ENCODE measurements at places on chromosomes 2 and 18. TPM values are rescaled to one million over a fixed set of nuclear protein-coding genes. Genes with fewer than 3 reads are reported as not detected.

Gene SERPINB11
- total RNA-seq, result not detected

Gene SP140
- 1.1 TPM for total RNA-seq

Gene KIAA1328
- total RNA-seq, result 4.9 TPM

Gene SPATA3
- total RNA-seq, result not detected

Gene CPSF3
- 59.3 TPM for total RNA-seq

Gene TDRD15
- not detected for total RNA-seq

Gene CYP20A1
- 12.6 TPM for total RNA-seq

Gene ZBTB7C
- under 0.01 TPM for total RNA-seq

DNA sequence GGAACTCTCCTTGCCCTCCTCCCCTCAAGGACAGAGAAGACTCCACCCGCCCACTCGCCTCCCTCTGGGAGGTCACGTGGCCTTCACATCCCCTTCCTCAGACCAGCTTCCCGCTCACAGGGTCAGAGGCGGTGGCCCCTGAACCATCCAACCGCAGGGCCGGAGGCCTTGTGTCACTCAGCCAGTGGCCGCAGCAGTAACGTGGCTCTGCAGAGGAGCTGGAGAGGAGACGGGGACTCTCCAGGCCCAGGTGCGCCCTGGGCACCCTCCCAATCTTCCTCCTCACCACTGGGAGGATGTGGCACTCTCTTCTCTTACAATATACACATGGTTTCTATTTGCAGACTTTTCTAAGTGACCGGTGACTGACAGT is 161.7 kb downstream of the TWIST2 start:
- no peak for DNase-seq

DNA sequence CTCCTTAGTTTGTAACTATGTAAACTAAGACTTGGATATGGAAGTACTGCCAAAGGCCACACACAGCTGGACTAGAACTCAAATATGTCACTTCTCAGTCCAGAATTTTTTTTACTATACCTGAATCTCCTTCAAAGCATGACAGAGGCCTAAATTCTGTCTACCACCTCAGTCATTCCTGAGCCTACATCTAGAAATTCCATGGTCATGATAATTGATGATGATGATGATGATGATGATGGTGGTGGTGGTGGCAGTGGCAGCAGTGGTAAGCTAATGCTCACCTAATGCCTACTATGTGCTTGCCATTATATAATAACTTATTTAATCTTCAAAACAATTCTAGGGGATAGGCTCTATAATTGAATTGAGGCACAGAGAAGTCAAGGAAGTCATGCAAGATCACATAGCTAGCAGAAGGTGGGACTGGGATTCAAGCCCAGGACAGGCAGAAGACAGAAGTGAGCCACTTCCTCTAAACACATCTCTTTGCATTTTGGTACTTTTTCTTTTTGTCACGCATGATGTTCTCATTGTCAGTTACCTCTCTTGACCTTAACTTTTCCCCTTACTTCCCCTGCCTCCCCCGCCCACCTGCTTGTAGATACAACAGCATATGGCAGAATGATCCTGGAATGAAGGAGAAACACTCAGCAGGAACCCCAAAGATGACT is 539.3 kb downstream of the TNS1 start:
- no peak for DNase-seq

DNA sequence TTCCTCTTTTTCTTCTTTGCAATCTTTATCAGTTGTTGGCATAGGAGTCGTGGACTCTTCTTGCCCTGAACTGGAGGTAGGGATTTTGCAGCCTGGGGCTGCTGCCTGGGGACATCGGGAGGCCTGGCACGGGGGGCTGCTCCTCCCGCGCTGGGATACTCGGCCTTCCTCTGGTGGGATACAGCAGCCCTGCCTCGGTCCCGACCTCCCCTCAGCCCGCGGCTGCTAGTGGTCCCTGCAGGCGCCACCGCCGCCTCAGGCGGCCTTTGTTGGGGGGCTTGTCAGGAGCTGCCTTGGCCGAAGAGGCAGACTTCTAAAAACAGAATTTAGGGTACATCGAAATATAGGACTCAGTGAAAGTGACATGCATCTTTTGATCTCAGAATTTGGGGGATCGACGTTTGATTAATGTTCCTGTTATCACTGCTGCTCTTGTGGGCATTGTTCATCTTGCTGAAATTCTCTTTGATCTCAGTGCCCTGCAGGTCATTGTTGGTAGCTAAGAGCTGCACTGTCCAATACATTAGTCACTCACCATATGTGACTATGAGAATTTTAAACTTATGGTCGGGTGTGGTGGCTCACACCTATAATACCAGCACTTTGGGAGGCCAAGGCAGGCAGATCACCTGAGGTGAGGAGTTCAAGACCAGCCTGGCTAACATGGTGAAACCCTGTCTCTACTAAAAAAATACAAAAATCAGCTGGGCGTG is 16.3 kb downstream of the POLR2D start:
- DNase-seq, result no peak

DNA sequence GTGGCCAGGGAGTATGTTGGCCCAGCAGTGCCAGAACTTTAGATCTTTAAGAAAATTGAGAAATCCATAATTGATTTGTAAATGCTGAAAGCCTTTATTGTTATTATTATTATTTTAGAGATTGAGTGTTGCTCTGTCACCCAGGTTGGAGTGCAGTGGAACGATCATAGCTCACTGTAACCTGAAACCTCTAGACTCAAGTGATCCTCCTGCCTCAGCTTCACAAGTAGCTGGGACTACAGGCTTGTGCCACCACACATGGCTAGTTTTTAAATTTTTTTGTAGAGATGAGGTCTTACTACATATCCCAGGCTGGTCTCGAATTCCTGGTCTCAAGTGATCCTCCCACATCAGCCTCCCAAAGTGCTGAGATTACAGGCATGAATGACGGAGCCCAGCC is 143.2 kb upstream of the CCDC68 start:
- DNase-seq, result no peak

DNA sequence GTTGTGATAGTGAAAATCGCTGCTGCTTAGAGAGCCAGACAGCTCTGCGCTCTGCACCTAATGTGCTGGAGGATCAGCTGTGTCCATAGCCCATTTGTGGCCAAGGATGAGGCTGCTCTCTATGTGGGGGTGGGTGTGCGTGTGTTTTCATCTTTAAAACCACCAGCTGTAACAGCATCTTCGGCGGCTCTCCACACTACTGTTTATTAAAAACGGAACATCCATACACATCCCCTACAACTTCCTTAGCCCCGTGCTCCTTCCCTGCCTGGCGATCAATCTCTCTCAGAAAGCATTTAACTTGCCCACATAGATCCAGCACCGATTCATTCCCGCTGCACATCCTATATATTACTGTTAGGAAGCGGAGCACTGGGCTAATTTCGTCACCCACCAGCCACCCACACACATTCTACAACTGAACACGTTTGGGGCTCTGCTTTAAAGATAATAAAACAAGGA is 1.6 kb downstream of the CELF4 start:
- DNase-seq, result no peak

- DNase-seq, result no peak
Measured at GRCh38 chr2:21860907-21861306, 737.1 kb downstream of the TDRD15 start.

DNA sequence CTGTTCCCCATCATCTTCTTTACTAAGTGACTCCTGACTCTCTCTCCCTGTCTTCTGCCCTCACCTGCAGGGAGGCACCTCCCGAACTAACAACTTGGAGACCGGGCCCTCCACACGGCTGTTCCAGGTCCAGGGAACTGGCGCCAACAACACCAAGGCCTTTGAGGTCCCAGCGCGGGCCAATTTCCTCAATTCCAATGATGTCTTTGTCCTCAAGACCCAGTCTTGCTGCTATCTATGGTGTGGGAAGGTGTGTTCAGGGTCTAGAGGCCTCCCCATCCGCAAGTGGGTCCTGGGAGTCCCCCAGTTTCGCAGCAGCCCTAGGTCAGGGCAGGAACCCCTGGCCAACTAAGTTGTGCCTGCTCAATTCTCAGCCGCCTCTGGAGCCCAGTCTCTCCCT is 15.5 kb downstream of the VIL1 start:
- DNase-seq, result no peak

DNA sequence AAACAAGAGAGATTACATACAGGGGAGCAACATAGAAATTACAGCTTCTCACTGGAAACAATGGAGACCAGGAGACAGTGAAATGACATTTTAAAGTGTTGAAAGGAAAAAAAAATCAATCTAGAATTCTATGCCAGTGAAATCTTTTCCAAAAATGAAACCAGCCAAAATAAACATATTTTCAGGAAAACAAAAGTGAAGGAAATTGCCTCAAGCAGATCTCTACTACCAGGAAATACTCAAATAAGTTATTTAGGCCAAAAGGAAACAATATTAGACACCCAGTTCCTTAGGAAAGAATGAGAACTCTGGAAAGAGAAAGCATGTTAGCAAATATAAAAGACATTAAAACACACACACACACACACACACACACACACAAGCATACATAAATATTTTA is 339.9 kb upstream of the NCKAP5 start:
- DNase-seq, result no peak

DNA sequence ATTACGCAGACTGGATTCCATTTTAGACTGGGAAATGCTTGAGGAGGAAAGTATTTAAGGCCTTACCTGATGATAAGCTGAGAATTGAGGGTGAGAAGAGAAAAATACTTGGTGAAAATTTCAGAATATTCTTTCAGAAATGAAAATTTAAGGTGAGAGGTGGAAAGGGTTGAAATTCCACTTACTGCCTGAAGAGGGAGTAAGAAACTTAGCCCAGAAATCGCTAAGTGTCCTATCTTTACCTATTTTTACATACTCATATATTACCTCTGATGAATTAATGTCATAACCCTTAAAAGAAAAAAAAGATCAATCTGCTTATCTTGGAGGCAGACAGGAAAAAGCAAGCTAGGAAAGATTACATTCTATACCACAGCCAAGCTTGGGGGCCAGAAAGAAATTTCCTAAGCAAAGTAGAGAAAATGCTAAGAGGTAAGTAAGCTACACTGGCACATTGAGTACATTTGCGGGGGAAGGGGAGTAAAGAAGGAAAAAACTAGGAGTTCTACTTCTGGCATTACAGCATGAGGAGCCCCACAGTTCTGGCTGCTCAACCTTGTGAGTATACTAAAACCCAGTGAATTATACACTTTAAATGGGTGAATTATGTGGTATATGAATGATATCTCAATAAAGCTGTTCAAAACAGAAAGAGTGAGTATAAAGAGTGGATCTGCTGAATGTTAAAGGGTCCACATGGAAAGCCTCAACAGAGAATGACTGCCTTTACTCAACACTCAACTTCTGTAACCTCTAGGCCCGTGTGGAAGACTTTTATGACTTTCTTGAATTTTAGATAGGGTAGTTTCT is 33.8 kb downstream of the SMC6 start:
- no peak for DNase-seq

DNA sequence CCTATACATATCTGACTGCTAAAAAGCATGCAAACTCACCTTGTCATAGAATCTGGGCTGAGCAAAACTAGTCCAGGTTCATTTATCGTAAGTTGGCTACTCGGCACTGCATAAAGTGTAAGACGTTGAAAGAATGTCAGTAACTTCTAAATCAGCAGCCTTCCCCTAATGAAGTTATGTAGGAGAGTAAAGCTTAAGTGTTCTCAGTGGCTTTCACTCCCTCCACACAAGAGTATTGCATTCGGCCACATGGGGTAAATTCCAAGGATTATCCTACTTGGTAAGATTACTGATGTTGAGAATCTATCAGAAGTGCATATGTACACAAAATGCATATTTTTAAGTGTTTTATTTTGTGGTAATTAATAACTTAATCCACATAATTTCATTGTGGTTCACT is 130.1 kb downstream of the LCLAT1 start:
- no peak for DNase-seq

- DNase-seq, result no peak
Measured at GRCh38 chr2:196742685-196743084, 56.8 kb downstream of the GTF3C3 start.

DNA sequence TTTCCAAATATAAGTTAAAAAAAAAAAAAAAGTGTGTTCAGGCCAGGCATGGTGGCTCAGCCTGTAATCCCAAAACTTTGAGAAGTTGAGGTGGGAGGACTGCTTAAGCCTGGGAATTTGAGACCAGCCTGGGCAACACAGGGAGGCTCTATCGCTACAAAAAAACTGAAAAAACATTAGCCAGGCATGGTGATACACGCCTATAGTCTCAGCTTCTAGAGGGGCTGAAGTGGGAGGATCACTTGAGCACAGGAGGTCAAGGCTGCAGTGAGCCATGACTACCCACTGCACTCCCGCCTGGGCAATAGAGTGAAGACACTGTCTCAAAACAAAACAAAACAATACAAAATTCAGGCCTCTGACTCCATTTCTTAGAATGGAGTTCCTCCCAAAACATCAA is 9.2 kb downstream of the USP37 start:
- DNase-seq, result no peak

- DNase-seq, result no peak
Measured at GRCh38 chr2:9739531-9739964, 103.7 kb upstream of the TAF1B start.

GRCh38 chr2:106106622-106107508 is 87.2 kb downstream of the UXS1 start:
- no peak for DNase-seq

- no peak for DNase-seq
Measured at GRCh38 chr2:9210030-9210429, 3.4 kb downstream of the ASAP2 start.

DNA sequence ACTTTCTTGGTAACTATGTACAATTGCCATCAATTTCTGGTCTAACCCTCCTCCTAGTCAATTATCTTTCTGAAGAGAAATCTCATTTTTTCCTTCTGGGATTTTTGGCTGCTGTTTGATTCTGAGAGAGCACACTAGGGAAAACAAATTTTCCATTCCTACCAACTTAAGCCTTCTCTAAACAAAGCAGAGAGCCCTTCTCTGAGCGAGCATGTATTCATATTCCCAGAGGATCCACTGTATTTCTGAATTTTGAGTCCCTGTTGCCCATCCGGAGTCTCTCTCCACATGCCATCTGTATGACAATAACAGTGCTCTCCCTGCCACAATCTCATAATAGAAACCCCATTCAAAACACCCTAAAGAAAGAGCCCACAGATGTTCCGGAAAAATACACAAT is 78.5 kb downstream of the MAIP1 start:
- DNase-seq, result no peak

DNA sequence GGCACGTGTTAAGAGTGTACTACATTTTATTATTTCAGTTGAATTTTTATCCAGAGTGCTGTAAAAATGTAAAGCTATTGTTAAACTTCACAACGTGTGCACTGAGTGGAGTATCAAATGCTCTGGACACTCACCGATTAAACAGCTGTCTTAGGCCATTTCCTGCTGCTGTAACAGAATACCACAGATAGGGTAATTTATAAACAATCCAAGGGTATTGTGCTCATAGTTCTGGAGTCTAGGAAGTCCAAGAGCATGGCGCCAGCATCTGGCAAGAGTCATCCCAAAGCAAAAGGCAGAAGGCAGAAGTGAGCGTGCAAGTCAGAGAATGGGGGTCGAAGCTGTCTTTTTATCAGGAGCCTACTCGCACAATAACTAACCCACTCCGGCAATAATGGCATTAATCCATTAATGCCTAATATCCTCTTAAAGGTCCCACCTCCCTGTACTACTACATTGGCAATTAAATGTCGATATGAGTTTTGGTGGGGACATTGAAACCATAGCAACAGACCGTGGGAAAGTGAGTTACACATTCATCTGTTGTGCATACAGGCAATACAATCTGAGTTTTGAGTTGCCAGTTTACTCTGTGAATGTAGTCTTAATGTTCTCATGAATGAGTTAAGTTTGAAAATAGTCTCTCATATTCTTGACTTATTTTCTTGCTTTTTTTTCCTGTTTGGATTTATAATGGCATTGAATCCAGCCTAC is 64.8 kb downstream of the ARMC9 start:
- DNase-seq, result no peak

GRCh38 chr2:52084759-52085158 is 1052.8 kb upstream of the NRXN1 start:
- DNase-seq, result no peak

GRCh38 chr18:62590799-62591590 is 68.2 kb downstream of the ZCCHC2 start:
- DNase-seq, result no peak

Measured in foreskin keratinocyte (primary cell).